ENCODE measurements at places on chromosomes 7 and 10.

GRCh38 chr10:70660722-70661121 is 11.6 kb upstream of the ADAMTS14 start:
- DNase-seq = no peak

DNA sequence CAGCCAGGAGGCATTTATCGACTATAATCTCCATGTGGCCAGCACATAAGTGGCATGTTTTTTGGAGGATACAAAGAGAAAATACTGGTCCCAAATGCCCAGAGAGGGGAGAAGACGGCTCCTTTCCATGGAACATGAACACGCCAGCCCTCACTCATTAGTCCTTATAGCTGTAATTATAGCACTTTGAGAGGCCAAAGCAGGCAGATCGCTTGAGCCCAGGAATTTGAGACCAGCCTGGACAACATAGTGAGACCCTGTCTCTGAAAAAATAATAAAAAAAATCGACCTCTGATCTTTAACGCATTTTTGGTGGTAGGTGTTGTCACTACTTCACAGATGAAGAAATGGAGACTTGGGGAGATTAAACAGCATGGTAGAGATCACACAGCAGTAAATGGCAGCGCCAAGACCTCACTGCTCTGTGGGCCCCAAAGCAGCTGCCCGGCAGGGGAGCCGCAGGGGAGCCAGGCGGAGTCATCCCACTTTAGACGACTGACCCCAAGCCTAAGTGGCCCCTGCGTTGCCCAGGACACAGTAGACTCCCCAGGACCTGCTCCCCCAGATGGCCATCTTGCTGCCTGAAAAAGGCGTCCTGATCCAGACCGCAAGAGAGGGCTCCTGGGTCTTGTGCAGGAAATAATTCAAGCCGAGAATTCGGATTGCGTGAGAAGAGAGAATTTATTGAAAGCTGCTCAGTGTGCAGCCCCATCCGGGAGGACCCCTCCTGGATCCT is 21.2 kb upstream of the PRKAG2 start:
- no peak for DNase-seq

- no peak for DNase-seq
These were observed 49.0 kb downstream of the ZRANB1 start for GRCh38 chr10:124990671-124991625.

DNA sequence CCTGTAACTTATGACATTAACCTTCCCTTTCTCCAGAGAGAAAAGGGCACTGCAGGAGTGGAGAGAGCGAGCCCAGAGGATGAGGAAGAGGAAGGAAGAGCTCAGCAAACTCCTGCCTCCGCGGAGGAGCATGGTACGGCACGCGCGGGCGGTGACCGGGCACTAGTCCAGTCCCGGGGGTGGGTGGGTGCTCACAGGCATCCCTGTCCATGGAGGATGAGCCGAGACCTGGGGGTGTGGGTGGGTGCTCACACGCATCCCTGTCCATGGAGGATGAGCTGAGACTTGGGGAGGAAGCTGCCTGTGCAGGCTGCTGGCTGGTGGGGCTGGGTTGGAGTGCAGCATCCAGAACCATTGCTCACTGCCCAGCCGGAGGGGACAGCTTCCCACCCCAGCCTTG is 23.8 kb downstream of the LRRC27 start:
- DNase-seq = no peak

- DNase-seq = no peak
These were observed 70.5 kb upstream of the AHR start for GRCh38 chr7:17227766-17228490.

DNA sequence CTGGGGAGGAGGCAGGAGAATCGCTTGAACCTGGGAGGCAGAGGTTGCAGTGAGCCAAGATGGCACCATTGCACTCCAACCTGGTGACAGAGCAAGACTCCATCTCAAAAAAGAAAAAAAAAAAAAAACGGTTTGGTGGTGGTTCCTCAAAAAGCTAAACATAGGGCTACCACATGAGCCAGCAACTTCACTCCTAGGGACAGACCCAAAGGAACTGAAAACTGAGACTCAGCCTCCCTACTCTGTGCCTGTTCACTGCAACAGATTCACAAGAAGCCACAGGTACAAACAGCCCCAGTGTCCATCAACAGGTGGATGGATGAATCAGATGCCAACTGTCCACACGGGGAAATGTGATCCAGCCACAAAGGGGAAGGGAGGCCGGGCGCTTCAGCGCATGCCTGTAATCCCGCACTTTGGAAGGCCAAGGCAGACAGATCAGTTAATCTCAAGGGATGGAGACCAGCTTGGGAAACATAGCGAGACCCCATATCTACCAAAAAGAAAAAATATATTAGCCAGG is 79.1 kb upstream of the TNRC18 start:
- no peak for DNase-seq

GRCh38 chr7:148983200-148984146 is 44.8 kb downstream of the PDIA4 start:
- peak; percentile 94 for DNase-seq

DNA sequence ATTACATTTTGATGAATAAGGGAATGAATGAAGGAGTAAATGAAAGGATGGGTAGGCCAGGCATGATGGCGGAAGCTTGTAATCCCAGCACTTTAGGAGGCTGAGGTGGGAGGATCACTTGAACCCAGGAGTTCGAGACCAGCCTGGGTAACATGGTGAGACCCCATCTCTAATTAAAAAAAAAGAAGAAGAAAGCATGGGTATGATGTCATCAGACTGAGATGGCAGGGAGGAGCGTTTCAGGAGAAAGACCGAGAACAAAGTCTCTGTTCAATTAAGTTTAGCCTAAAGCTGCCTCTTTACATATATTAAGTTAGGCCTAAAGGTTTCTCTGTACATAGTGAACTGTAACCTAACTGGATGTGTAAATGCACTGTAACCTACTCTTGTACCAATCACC is 42.2 kb upstream of the SMNDC1 start:
- no peak for DNase-seq

GRCh38 chr7:116173051-116174028 is 37.0 kb upstream of the TES start:
- DNase-seq = peak; percentile 84

- DNase-seq = no peak
These were observed 150.9 kb downstream of the ANK3 start for GRCh38 chr10:60238759-60239100.

- no peak for DNase-seq
These were observed 86.9 kb downstream of the VWC2 start for GRCh38 chr7:49860293-49860692.

GRCh38 chr7:39526666-39527065 is 39.5 kb upstream of the YAE1 start:
- DNase-seq = no peak

DNA sequence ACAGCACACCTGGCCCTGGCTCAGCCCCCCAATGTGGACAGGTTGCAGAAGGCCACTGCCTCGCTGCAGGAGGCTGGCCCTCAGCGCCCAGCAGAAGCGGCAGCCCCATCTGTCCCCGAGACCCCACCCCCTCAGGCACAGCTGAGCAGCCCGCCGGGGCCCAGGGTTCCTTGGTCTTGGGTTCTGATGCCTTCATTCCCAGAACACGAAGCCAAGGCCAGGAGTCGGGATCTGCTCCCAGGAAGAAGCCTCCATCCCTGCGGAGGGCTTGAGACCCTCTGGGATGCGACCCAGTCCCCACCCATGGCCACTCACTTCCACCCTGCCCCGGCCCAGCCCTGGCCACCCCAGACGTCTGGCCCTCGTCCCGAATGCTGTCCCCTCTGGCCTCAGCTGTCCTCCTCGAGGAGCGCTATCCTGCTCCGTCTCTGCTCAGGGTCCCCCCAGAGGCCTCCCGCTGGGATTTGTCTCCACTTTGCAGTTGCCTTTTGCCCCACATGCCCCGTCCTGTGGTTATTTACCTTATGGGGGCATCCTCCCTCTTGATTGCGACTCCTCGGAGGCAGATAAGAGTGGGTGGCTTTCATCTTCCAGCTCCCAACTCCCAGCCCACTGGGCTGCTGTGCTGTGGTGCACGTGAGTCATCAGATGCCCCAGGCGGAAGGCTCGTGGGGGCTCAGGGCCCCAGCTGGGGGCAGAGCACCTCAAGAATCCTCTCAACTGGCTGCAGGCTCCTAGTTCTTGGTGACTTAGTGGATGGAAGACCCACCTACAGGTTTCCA is 97.5 kb downstream of the MKI67 start:
- DNase-seq = no peak

DNA sequence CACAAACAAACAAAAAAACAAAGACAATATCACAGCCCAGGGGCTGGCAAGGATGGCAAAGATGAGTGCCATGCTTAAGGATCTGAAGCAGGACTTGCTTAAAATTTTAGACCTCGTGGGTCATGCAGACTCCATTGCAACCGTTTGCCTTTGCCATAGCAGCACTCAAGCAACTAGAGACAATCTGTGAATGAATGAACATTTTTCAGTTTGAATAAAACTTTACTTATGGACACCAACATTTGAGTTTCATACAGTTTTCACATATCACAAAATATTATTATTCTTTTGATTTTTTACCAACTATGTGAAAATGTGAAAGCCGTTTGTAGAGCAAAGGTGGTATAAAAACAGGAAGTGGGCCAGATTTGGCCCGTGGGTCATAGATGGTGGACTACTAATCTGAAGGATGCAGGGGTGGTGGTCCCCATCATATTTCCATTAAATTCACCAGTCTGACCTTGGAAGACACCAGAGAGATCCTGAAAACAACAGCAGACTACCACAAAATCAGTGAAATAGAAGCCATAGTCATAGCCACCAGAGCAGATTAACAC is 8.3 kb upstream of the RBM17 start:
- DNase-seq = no peak

GRCh38 chr10:129501652-129502436 is 34.8 kb downstream of the MGMT start:
- DNase-seq = no peak

Measured in lung (tissue), 17 donors.